Calu3 (cell line): ENCODE measurements at places on chromosomes 11 and 22. TPM values are rescaled to one million over a fixed set of nuclear protein-coding genes. Genes with fewer than 3 reads are reported as not detected.

CHRM1 gene
- not detected in 2 replicates for total RNA-seq

THAP7 gene
- total RNA-seq: 24.5 and 25.3 TPM in 2 replicates

NXPE1 gene
- total RNA-seq: not detected in 2 replicates

GNAZ gene
- total RNA-seq: 6.0 and 7.3 TPM in 2 replicates

ZC3H12C gene
- 11.1 and 14.1 TPM in 2 replicates for total RNA-seq

CATSPER1 gene
- 1.0 and 2.6 TPM in 2 replicates for total RNA-seq

MUC15 gene
- total RNA-seq: not detected in 2 replicates

DNA sequence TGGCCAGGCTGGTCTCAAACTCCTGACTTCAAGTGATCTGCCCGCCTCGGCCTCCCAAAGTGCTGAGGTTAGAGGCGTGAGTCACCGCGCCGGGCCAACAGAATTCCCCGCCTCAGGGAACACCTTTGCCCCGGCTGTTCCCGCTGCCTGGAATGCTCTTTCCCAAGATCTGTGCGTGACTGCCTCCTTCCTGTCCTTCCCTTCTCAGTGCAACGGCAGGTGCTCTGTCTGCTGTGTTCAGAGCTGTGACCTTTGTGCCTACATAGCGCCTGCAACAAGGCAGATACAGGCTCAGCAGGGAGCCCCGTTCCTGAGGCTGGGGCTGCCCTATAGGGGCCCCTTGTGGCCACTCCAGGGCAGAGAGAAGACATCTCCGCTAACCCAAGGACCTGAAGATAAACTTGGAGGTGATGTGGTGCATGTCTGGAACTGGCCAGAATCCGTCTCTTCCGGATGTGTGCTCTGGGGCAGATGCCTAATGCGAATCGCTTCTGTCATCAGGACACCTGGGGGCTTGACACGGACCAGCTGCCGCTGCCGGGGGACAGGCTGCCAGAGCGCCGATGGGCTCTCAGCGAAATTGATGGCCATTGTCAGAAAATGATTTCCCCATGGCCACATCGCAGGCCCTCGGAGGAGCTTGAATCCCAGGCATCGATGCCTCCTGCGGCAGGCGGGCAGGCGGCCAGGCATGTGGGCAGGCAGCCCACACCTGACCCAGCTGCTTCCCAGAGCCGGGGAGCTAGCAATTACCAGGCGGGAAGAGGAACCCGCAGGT, 43.5 kb upstream of the TCF20 start:
- H3K27ac ChIP-seq: peak overlapping the region; percentile 63
- H3K27me3 ChIP-seq: peaks cover 12% of the 10 kb centered on the region
- no peaks in the 10 kb centered on the region for H3K36me3 ChIP-seq
- H3K4me3 ChIP-seq: peak overlapping the region; percentile 43

- no peaks in the 10 kb centered on the region for H3K36me3 ChIP-seq
- peaks cover 48% of the 10 kb centered on the region for H3K27me3 ChIP-seq
- H3K27ac ChIP-seq: no peak overlapping the region
- no peaks in the 10 kb centered on the region for H3K4me1 ChIP-seq
These were observed 106.4 kb downstream of the SYN3 start for GRCh38 chr22:32951807-32952153.

- peaks cover 4% of the 10 kb centered on the region for H3K36me3 ChIP-seq
- peak overlapping the region; percentile 17 for H3K27ac ChIP-seq
- DNase-seq: peak; percentile 54
- no peak overlapping the region for H3K4me3 ChIP-seq
These were observed 19.2 kb downstream of the PIM3 start for GRCh38 chr22:49979587-49980264.

- H3K27ac ChIP-seq: no peak overlapping the region
- no peak for DNase-seq
- peaks cover 27% of the 10 kb centered on the region for H3K4me1 ChIP-seq
- no peak overlapping the region for H3K4me3 ChIP-seq
- H3K27me3 ChIP-seq: peaks cover 54% of the 10 kb centered on the region
These were observed 3.8 kb downstream of the CSDC2 start for GRCh38 chr22:41564563-41564962.

- no peaks in the 10 kb centered on the region for H3K36me3 ChIP-seq
- no peak overlapping the region for H3K4me3 ChIP-seq
- H3K27me3 ChIP-seq: no peaks in the 10 kb centered on the region
- H3K4me1 ChIP-seq: no peaks in the 10 kb centered on the region
These were observed 385.0 kb upstream of the DDI1 start for GRCh38 chr11:103651341-103651998.

DNA sequence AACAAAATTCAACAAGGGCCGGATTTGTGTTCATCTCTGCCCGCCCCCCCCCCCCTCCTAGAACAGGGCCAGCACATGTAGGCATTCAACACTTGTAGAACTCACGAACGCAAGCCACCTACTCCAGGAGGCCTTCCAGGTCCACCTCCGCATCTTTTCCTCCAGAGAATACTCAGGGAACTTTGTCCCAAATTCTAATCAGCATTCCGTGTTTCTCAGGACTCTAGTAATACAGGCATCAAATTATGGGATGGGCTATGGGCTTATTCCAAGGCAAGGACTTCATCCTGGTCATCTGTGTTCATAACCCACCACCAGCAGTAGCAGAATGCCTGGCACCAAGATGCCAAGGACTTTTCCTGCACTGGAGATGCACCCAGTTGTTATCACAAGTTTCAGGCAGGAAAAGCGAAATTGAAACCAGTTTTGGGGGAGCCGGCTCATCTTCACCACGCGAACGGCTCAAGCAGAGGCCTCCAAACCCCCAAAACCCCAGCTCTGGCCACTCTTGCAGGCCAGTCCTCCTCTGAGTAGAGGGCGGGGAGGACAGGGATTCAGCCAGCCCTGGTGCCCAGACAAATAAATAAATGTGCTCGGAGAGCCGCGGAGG, 462 bp downstream of the UBE2L6 start:
- H3K27ac ChIP-seq: no peak overlapping the region
- H3K36me3 ChIP-seq: peaks cover 16% of the 10 kb centered on the region
- DNase-seq: no peak
- H3K27me3 ChIP-seq: no peaks in the 10 kb centered on the region

- no peaks in the 10 kb centered on the region for H3K4me1 ChIP-seq
- no peak overlapping the region for H3K27ac ChIP-seq
- peaks cover 7% of the 10 kb centered on the region for H3K27me3 ChIP-seq
These were observed 1.9 kb downstream of the OR52K1 start for GRCh38 chr11:4484310-4484709.

- H3K27ac ChIP-seq: no peak overlapping the region
- no peak for DNase-seq
- no peak overlapping the region for H3K4me3 ChIP-seq
- peaks cover 16% of the 10 kb centered on the region for H3K4me1 ChIP-seq
- H3K36me3 ChIP-seq: peaks cover 18% of the 10 kb centered on the region
These were observed 51.0 kb downstream of the UBASH3B start for GRCh38 chr11:122706291-122707088.

- H3K4me1 ChIP-seq: no peaks in the 10 kb centered on the region
- H3K27me3 ChIP-seq: peaks cover 37% of the 10 kb centered on the region
- no peak overlapping the region for H3K27ac ChIP-seq
- H3K4me3 ChIP-seq: no peak overlapping the region
- no peaks in the 10 kb centered on the region for H3K36me3 ChIP-seq
These were observed 6.7 kb downstream of the GLYATL2 start for GRCh38 chr11:58837707-58838388.

DNA sequence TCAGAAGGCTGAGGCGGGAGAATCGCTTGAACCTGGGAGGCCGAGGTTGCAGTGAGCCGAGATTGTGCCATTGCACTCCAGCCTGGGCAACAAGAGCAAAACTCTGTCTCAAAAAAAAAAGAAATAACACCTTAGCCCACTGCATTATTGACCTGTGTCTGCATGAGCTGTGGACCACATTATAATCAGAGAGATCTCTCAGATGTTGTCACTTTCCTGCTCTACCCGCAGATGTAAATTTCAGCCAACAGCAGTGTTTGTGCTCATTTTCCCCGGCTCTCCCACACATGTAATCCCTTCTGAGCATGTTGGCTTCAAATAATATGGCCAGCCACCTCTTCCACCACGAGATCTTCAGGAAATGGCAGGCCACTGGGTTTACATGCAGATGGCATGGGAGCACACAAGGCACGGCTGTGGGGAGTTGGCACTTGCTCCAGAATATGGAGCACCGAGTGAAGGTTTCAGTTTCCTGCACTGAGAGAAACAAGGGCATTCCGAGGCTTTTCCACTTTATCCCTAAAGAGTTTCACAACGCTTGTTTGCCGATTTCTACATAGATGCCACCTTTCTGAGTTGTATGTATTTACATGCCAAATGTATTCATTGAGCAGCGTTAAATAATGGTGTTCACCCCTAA, 19.7 kb downstream of the CDPF1 start:
- no peak for DNase-seq
- no peaks in the 10 kb centered on the region for H3K4me1 ChIP-seq
- no peaks in the 10 kb centered on the region for H3K36me3 ChIP-seq
- H3K27ac ChIP-seq: no peak overlapping the region
- no peaks in the 10 kb centered on the region for H3K27me3 ChIP-seq

- DNase-seq: no peak
- no peaks in the 10 kb centered on the region for H3K36me3 ChIP-seq
- peak overlapping the region; percentile 3 for H3K27ac ChIP-seq
- H3K4me1 ChIP-seq: peaks cover 29% of the 10 kb centered on the region
These were observed 52.6 kb downstream of the SWAP70 start for GRCh38 chr11:9716275-9717039.

DNA sequence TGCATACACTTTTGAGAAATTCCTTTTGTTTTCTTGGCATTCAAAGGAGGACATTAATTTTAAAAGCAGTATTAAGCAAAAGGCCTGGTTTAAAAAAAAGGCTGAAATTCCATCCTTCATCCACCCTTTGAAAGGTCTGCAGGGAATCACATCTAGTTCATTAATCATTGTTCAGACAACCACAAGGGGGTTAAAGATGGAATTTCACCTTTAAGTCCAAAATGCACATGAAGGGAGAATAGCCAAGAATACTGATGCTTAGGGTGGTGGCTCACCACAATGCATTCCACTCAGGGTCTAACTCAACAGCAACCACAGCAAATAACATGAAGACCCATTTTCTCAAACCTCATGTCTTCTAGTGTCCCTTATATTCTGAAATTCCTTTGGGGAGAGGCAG, 256.9 kb downstream of the CADM1 start:
- no peak overlapping the region for H3K27ac ChIP-seq
- H3K27me3 ChIP-seq: no peaks in the 10 kb centered on the region
- H3K4me1 ChIP-seq: no peaks in the 10 kb centered on the region
- no peak for DNase-seq
- no peak overlapping the region for H3K4me3 ChIP-seq

DNA sequence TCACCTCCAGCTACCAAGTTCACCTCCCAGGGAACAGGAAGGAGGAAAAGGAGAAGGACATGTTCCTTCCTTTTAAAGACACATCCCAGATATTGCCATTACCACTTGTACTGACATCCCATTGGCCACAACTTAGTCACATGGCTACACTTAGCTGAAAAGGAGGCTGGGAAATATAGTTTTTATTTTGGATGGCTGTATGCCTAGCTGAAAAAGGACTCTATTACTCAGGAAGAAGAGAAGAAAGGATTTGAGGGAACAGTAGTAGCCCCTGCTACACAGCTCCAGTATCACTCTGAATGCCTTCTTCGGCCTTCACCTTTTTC, 2.1 kb upstream of the APOA5 start:
- no peaks in the 10 kb centered on the region for H3K27me3 ChIP-seq
- no peaks in the 10 kb centered on the region for H3K36me3 ChIP-seq
- H3K27ac ChIP-seq: no peak overlapping the region
- DNase-seq: no peak

- peaks cover 17% of the 10 kb centered on the region for H3K36me3 ChIP-seq
- H3K27me3 ChIP-seq: no peaks in the 10 kb centered on the region
- H3K4me3 ChIP-seq: no peak overlapping the region
- DNase-seq: peak; percentile 82
- H3K4me1 ChIP-seq: peaks cover 21% of the 10 kb centered on the region
- no peak overlapping the region for H3K27ac ChIP-seq
These were observed 461 bp upstream of the EED start for GRCh38 chr11:86244063-86244521.

GRCh38 chr22:28920757-28921584, 37.6 kb downstream of the ZNRF3 start:
- H3K4me3 ChIP-seq: no peak overlapping the region
- peaks cover 69% of the 10 kb centered on the region for H3K4me1 ChIP-seq
- DNase-seq: no peak
- peaks cover 12% of the 10 kb centered on the region for H3K36me3 ChIP-seq
- no peaks in the 10 kb centered on the region for H3K27me3 ChIP-seq

- no peak overlapping the region for H3K27ac ChIP-seq
- no peaks in the 10 kb centered on the region for H3K4me1 ChIP-seq
- no peak for DNase-seq
- no peak overlapping the region for H3K4me3 ChIP-seq
These were observed 45.0 kb upstream of the NNMT start for GRCh38 chr11:114250993-114251814.

DNA sequence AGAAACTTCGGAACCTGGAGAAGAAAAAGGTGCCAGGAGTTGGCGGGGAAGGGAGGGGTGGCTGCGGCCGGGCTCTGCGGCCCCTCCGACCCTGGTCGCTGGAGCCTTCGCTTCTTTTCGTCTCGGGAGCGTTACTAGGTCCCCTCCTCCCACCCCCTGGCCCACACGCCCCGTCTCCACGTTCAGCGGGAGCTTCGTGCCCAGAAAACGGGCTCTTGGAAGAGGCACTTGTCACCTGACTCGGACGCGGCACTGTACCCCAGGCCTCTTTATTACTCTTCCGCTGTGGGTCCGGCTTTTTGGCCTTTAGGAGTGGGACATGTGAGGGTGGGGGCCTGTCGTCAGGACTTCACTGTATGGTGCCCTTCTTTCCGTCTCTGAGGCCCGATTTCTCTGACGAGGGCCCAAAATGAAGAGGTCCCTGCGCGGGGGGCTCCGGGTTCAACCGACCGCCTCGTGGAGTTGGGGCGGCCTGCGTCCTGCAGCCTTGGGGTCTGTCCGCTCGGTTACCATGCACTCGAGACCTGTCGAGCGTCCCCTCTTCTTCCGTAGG, 1.2 kb downstream of the CAPRIN1 start:
- DNase-seq: peak; percentile 9
- peaks cover 47% of the 10 kb centered on the region for H3K36me3 ChIP-seq
- peaks cover 14% of the 10 kb centered on the region for H3K4me1 ChIP-seq
- peak overlapping the region; percentile 99 for H3K4me3 ChIP-seq
- H3K27ac ChIP-seq: peak overlapping the region; percentile 97

- no peaks in the 10 kb centered on the region for H3K36me3 ChIP-seq
- H3K27me3 ChIP-seq: no peaks in the 10 kb centered on the region
- no peak for DNase-seq
- H3K4me1 ChIP-seq: peaks cover 7% of the 10 kb centered on the region
These were observed 81.3 kb downstream of the KIRREL3 start for GRCh38 chr11:126919147-126919823.

DNA sequence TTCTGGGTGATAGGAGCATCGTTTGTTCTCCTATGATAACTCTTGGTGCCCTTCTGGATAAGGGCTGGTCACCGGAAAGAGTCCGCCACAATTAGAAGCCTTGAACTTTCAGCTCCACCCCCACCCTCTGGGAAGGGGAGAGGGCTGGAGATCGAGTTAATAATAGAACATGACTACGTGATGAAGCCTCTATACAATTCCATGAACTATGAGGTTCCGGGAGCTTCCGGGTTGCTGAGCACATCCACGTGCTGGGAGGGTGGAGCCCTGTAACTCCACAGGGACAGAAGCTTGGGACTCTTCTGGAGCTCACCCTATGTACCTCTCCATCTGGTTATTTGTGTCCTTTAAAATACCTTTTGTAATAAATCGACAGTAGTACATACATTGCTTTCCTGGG, 40.3 kb downstream of the ARHGAP42 start:
- no peaks in the 10 kb centered on the region for H3K36me3 ChIP-seq
- H3K4me1 ChIP-seq: peaks cover 6% of the 10 kb centered on the region
- no peak for DNase-seq
- H3K27me3 ChIP-seq: no peaks in the 10 kb centered on the region
- no peak overlapping the region for H3K4me3 ChIP-seq
